ENCODE measurements at places on chromosomes 7 and 10.
A peak's percentile ranks its signal among the peaks of the same experiment; 100 is the strongest.

- DNase-seq = no peak
Observed at GRCh38 chr7:5697754-5698424, 83.6 kb downstream of the RNF216 start.

- DNase-seq = no peak
Observed at GRCh38 chr10:110502851-110503301, 5.2 kb downstream of the DUSP5 start.

DNA sequence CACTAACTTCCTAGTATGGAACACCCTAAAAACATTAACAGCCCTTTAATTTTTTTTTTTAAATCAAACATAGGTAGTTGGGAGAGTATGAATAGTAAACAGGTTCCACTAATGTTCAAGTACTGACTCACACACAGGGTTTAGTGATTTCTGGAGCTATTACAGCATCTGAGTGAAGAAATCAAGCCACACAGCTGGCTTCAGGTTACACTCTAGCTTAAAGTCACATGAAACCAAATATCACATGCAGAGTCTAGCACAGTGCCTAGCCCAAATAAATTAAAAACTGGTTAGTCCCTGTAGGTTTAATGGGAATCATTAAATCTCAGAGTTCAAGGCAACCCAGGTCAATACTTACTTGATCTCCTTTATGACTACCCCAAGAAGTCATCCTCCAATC is 11.6 kb downstream of the PANK1 start:
- no peak for DNase-seq

DNA sequence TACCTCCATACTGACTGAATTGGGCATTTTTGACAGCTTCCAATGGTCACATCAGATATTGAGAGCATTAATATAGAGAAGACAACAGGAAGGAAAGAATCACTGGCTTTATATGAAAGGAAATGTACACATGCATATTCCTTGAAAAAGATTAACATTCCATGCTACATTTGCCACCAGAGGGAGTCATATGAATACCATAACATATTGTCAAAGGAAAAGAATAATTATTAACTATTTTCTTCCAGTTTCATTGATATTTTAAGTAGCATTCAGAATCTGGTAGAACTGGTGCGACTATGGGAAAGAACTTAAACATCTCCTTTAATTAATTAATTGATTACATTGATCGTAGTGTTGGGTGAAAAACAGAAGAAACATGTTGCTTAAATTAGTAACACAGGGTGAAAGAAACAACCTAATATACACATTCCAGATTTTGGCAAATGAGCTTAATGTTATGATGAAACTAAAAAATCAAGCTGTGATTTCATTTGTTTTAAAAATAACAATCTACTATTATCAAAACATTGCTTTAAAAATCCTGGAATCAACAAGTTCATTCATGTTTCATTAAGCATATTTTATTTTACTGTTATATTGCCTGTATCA is 71.5 kb downstream of the GPR85 start:
- DNase-seq = no peak

GRCh38 chr10:80459047-80459865 is 5.1 kb downstream of the TSPAN14 start:
- peak; percentile 55 for DNase-seq

- DNase-seq = no peak
Observed at GRCh38 chr10:91879515-91880170, 29.6 kb downstream of the FGFBP3 start.

GRCh38 chr10:62626079-62626478 is 178.4 kb upstream of the ADO start:
- no peak for DNase-seq

GRCh38 chr7:27305854-27306253 is 63.3 kb downstream of the EVX1 start:
- DNase-seq = no peak

- no peak for DNase-seq
Observed at GRCh38 chr7:117347480-117347879, 24.6 kb upstream of the WNT2 start.

DNA sequence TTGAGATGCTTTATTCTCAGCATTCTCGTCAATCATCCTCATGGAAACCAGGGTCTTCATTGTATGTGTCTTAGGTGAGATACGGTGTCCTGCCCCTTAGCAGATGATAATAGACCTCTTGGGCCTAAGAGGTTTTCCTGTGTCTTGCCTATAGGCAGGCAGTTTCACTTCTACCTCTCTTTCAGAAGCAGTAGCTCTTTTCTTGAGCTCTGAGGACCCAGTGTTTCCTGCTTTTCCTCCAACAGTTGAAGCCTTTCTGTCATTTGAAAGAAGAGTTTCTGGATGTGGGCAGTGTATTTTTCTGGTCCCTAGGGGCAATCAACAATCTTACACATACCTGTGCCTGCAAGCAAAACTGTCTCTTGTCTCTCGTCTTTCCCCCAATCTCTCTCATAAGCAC is 1550.3 kb upstream of the LRRTM3 start:
- no peak for DNase-seq

- peak; percentile 38 for DNase-seq
Observed at GRCh38 chr7:117110480-117111315, 157.4 kb downstream of the ST7 start.

- DNase-seq = no peak
Observed at GRCh38 chr7:92621561-92622023, 31.4 kb upstream of the FAM133B start.

DNA sequence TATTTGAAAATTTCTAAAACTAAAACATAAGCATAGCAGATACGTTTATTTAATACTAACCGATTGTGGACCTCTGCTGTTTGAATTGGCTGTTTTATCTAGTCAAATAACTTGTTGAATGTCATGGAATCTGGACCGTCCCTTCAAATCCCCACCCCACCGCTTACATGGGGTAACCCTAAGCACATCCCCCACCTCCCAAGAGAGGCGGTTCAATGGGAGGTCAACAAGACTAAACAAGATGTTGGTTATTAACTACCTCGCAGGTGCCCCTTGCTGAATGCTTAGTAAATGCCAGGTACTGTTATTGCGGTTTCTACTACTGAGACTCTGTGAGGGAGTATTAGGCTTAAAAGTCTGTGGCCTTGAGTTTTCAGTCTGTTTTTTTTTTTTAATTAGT is 70.9 kb downstream of the DAGLB start:
- no peak for DNase-seq

GRCh38 chr10:127943336-127943910 is 36.5 kb downstream of the PTPRE start:
- no peak for DNase-seq

GRCh38 chr7:66756889-66757288 is 16.4 kb downstream of the RABGEF1 start:
- no peak for DNase-seq

DNA sequence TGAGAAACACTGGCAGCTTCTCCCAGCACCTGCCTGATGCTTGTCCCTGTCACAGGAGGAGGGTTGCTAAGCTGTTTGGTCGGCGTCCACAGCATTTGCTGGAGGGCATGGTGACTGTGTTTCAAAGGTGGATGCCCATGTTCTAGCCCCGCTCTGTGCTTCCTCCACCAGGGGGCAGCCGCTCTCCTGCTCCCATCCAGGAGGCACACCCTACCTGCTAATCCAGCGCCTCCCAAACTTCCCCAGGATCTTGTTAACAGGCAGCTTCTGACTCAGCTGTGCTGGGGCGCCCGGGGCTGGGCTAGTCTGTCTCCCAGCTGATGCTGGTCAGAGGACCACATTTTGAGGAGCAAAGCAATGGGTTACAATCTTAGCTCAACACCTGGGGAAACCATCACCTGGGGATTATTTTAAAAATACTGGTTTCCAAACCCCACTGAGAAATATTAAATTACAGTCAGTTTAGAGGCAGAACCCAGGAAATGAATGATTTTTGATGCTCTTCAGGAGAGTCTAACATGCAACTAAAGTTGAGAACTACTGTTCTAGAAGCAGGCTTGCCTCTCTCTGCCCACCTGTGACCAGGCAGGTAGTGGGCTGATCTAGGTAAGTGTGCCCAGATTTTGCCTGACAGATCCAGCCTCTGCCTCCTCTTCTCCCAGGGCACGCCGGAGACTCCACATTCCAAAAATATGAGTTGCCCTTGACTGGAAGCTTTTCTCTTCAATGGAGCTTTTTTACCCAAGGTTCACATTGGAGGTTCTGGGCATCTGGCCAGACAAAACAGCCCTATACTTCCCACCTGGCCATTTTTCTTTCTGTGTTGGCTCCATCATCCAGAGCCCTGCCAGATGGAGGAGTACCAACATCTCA is 92.7 kb upstream of the GPR26 start:
- DNase-seq = peak; percentile 41
